ENCODE measurements at places on chromosomes 3 and 15.

- peak; percentile 68 for DNase-seq
These were observed 17.1 kb upstream of the PLXND1 start for GRCh38 chr3:129623447-129624118.

GRCh38 chr3:37741644-37742043, 120.0 kb upstream of the CTDSPL start:
- peak; percentile 55 for DNase-seq

- DNase-seq: no peak
These were observed 151.2 kb downstream of the EBLN2 start for GRCh38 chr3:73212683-73213082.

DNA sequence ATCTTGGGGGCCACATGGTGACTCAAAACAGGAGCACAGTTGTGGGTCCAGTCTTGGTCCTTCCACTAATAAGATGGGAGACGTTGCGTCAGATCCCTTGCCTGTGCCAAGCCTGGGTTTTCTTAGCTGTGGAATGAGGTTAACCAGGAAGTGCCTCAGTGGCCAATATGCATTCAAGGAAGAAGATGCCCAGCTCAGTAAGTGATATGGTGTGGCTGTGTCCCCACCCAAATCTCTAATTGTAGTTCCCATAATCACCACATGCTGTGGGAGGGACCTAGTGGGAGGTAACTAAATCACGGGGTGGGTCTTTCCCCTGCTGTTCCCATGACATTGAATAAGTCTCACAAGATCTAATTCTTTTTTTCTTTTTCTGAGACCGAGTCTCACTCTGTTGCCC, 6.4 kb downstream of the ALG1L2 start:
- DNase-seq: no peak

DNA sequence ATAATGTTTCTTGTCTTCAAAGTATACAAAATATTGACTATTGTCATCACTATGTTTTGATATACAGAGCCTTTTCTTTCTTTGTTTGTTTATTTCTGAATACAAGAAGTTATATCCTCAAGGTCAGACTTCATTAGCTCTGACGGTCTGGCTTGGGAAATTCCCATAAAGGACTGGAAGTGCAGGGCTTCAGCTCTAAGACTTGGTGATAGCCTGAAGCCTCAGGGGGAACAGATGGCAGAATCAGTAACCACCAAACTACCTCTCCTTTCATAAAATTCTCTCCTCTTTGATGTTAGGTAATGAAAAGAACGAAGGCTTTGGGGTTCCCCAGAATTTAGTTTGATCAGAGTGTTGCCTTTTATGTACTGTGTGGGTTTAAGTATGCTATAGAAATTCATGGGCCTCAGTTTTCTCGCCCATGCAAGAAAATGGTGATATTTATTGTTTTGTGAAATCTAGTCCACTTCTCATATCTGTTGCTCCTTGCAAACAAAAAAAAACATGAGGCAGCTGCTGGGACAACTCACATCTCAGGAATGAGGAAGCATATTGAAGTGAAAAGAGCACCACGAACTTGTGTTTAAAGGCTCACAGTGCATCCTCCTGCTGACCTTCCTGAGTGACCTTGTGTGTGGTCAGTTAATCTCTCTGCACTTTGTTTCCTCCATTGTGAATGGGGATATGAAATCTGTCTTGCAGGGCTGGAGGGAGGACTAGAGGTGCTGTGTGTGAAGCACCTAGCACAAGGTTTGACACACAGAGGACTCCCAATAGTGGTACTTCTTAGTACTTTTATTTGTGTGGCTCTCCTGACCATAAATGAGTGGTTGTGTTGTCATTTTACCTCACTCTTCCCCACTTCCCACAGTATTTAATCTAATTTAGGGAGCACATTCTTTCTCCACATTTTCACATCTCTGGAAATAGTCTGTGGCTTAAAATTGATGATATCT, 569.8 kb upstream of the IL12A start:
- peak; percentile 91 for DNase-seq

- peak; percentile 5 for DNase-seq
These were observed 71.9 kb upstream of the GOLGA8B start for GRCh38 chr15:34655326-34655725.
